Osteocyte (in vitro differentiated cells): ENCODE measurements at places on chromosomes 12 and 14.

DNA sequence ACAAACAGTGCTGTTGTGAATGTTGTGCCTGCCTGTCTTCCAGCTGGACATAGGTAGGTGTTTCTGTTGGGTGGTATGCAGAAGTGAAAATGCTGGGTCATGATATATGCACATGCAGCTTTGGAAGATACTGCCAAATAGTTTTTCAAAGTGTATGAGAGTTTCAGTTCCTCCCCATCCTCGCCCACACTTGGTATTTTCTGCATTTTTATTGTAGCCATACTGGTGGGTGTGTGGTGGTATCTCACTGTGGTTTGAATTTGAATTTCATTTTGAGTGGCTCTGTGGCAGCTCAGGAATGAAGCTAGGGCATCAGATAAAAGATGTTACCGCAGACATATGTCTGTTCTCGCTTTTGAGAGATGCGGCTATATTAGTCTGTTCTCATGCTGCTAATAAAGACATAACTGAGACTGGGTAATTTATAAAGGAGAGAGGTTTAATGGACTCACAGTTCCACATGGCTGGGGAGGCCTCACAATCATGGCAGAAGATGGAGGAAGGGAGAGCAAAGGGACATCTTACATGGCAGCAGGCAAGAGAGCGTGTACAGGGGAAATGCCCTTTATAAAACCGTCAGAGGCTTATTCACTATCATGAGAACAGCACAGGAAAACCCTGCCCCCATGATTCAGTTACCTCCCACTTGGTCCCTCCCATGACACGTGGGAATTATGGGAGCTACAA lies 183.1 kb downstream of the CAND1 start:
- DNase-seq: no peak

DNA sequence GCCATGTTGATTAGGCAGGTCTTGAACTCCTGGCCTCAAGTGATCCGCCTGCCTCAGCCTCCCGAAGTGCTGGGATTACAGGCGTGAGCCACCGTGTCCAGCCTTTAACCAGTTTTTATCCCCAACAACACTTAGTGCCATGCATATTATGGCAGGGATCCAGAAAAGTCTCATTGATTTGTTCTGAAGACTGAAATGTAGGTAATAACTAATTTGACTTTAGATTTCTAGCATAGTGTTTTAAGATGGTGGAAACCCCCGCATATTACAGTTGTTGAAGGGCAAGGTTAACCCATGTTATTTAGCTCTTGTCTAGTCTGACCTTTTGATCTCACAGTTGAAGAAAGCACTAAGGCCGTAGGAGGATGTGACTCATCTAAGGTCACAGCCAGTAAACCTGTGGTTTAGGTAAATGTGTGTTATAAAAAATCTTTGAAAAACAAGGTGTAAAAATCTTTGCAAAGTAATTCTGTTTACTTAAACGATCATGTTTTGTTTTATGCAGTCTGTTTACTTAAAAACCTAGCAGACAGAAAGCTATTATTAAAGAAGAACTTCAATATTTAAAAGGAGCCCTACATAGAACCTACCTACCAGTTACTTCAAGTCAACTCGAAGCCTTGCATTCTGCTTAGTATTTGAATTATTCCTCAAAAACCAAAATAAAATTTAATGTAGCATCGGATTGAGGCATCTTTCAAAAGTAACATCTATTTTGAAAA lies 24.8 kb downstream of the BICDL1 start:
- DNase-seq: no peak

- DNase-seq: no peak
Observed at GRCh38 chr14:61568572-61569011, 126.7 kb upstream of the HIF1A start.

GRCh38 chr14:63245893-63246292 lies 41.6 kb downstream of the RHOJ start:
- DNase-seq: no peak

DNA sequence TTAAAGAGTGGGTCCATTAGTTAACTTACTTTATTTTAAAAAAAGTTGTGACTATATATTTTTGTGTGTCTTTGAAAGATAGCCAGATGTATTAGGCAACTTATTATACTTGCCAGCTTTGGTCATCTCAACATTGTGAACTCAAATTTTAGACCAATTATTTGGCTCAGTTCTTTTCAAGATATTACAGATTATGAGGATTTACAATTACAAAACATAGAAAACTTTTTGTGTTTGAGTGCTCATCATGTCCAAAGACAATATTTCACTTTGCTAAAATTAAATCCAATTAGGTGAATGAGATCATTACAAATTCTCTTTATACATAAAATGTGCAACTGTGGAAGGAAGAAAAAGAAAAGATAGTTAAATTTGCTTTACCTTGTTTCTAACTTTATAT lies 18.3 kb upstream of the PDE3A start:
- no peak for DNase-seq

GRCh38 chr12:116123451-116124258 lies 153.8 kb downstream of the MED13L start:
- DNase-seq: no peak

DNA sequence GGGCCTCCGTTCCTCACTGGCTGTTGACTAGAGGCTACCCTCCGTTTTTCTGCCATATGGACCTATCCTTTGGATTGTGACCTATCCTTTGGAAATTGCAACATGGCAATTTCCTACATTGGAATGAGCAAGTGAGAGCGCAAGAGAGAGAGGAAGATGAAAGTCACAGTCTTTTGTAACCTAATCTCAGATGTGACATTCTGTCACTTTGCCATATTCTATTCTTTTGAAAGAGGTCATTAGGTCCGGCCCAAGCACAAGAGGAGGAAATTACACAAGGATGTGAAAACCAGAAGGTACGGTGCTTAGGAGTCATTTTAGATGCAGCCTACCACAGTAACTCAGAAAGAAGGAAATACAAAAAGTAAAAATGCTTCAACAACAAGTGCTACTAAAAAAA lies 47.3 kb upstream of the SRP54 start:
- DNase-seq: no peak

GRCh38 chr14:20515846-20516245 lies 10.5 kb downstream of the RNASE10 start:
- no peak for DNase-seq

DNA sequence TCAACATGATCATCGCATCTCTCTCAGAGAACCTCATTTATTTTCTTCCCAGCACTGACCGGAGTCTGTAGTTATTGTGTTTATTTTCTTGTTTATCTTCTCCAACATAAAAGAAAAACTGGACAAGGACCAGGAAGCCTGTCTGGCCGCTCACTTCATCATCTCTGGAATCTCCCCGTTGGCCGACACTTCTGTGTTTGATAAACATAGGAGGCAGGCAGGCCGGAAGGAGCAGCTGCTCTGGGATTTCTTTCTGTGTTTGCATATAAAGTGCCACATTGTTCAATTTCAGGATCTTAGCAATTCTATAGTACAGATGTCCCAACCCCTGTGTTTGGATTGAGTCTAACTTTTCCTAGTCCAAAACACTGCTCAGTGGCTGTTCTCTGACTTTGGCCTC lies 53.3 kb downstream of the ACACB start:
- no peak for DNase-seq

DNA sequence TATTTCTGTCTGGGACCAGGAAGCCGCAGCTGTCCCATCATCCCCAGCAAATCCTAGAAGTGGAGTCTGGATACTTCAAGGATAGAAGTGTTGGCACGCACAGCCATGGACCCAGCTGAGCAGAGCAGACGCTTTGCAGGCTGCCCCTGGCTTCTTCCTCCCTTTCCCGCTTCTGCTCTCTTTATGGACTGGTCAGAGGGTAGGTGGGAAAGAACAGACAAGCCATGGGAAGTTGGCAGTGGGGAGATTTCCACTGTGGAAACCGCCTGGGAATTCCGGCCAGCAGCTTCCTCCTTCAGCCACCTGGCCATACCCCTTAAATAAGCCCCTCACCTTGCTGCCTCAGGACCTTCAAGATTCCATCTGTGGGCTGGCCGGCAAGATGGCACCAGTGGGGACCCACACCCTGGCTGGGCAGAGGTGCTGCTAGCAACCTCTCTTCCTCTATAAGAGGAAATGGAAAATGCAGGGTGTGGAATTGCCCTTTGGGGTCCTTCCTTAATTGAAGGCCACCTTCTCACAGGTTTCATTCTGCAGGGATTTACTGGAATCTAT lies 20.6 kb downstream of the OTUB2 start:
- DNase-seq: no peak

GRCh38 chr12:15435597-15435996 lies 113.3 kb downstream of the PTPRO start:
- DNase-seq: no peak

- DNase-seq: no peak
Observed at GRCh38 chr12:109467978-109468676, 9.0 kb downstream of the KCTD10 start.

DNA sequence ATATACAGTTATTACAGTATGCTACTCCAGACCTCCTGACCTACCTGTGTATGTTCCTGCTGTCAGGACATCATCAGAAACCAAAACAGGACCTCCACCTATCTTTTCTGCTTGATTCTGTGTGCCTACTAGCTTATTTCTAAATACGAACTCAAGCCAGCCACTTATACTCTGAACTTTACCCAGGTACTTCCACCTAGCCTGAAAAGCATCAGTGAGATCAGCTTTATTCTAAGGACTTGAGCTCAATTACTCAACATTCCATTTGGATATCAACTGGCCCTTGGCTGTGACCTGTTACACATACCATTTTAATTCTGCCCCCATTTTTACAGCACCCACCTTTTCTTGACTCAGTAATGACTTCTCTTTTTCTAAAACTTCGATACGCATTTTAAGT lies 29.2 kb downstream of the TRIP11 start:
- DNase-seq: no peak

GRCh38 chr12:53414756-53415417 lies 8.8 kb upstream of the AMHR2 start:
- no peak for DNase-seq

GRCh38 chr12:49126852-49127763 lies 4.1 kb downstream of the TUBA1B start:
- no peak for DNase-seq

GRCh38 chr12:15852383-15852782 lies 29.8 kb upstream of the STRAP start:
- no peak for DNase-seq

DNA sequence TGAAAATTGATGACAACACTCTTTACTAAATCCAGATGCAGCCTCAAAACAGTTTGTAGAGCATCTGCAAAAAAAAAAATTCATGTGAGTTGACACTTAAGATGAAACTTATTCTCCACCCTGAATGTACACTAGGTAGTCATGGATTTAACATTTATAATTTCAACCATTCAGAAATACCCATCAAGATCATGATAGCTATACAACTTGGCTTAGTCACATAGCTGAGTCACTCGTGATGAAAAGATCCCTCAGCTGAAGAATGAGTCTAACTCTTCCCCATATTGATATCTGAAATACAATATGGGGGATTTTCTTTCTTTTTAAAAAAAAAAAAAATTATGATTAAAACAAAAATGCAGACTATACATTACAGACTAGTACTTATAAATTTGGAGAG lies 104.8 kb upstream of the PLEKHG7 start:
- DNase-seq: no peak

GRCh38 chr12:38253778-38254177 lies 62.8 kb upstream of the ALG10B start:
- no peak for DNase-seq

- DNase-seq: no peak
Observed at GRCh38 chr12:108627134-108627920, 6.4 kb downstream of the SELPLG start.

DNA sequence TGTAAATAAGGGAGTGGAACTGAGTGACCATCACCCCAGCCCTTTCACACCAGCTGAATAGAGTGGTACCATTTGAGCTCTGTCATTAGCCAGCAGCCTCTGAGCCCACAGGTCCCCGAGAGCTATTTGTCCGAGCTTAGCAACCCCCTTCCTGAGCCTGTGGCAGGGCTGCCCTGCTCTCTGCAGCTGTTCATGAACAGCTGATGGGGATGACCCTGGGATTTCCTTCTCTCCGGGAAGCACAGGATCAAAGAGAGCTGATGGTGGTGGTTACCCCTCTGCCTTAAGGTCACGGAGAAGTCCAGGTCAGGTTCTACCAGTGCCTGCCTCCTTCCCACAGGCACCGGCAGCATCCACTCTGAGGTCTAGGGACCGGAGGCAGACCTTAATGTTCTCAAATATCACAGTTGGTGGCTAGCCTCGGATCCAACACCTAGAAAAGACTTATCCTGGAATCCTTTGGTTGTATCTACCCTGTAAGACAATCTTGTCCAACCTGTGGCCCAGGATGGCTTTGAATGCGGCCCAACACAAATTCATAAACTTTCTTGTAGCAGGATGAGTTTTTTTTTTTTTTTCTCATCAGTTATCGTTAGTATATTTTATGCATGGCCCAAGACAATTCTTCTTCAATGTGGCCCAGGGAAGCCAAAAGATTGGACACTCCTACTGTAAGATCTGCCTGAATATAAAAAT lies 81.1 kb downstream of the ESRRB start:
- DNase-seq: no peak

- DNase-seq: no peak
Observed at GRCh38 chr12:26452511-26452910, 257.1 kb downstream of the SSPN start.

GRCh38 chr12:117036046-117036445 lies 63.2 kb downstream of the TESC start:
- no peak for DNase-seq

- DNase-seq: peak; percentile 25
Observed at GRCh38 chr12:7021956-7022355, 3.7 kb upstream of the LPCAT3 start.

GRCh38 chr12:9786726-9787717 lies 26.3 kb upstream of the CD69 start:
- no peak for DNase-seq

DNA sequence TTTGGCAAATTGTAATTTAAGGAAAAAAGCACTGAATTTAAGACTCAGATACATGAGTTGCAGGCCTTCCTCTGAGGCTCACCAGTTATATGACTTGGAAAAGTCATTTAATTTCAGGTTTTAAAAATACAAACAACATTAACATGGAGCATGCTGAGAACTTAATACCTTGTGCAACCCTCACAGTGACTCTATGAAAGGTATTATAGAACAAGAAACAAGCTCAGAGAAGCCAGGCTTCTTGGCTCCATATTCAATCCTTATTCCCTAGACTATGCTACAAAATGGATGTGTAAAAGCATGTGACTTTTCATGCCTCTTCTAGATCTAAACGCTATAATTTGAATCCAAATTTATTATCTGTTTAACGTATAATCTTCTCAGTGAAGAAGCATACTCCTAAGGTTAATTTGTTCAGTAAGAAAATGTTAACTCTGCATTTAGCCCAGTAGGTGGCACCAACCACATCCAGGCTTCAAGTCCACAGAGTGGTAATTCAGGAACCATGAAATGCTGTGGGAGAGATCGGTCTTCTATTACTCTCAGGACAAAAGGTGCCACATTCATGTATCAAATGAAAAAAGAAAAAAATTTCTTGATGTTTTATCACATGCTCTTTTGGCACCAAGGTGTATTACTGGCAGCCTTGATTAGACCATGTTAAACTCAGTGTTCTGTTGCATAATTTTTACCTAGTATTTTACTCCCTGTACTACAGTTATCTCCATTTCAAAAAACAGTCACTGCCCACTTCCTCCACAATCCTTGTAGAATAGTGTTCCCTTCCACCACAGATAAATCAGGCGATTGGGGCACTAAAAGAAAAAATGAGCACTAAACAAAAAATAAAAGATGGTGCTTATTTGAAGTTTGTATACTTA lies 9.3 kb downstream of the CCDC196 start:
- no peak for DNase-seq
